NCI-H2029 treated with DMSO at 0.1 percent for 48 hours (cell line): ENCODE measurements at places on chromosomes 1 and 21.

DNA sequence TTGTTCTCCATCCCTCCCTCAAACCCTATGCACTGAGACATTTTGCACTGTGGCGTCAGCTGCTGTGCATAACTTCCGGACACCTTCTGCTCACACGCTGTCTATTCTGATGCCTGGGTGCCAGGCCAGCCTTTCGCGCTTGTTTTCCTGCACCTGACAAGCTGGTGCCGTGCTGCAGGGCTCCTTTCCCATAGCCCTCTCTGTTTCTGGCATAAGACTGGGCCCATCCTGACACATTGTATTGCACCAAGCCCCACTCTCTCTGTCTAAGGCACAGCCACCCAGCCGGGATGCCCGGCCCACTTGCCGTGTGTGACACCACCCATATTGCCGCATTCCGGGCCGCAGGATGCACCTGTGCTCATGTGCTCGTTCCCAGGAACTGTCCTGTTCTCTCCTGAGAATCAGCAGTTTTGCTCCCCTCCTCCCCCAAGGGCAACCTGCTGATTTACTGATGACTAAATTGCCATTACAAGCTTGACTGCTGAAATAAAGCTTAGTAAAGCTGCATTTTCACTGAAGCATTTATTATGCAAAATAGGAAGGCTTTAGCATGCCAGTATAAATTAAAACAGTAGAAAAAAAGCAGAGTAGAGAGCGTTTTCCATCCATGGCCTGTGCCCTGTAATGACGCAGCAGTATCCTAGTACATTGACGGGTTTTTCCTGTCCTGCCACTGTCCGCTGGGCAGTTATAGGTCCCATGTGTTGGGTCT is 88.0 kb downstream of the CD247 start:
- no peak for DNase-seq

GRCh38 chr1:99965646-99966375 is 4.0 kb upstream of the SLC35A3 start:
- peak; percentile 44 for DNase-seq

DNA sequence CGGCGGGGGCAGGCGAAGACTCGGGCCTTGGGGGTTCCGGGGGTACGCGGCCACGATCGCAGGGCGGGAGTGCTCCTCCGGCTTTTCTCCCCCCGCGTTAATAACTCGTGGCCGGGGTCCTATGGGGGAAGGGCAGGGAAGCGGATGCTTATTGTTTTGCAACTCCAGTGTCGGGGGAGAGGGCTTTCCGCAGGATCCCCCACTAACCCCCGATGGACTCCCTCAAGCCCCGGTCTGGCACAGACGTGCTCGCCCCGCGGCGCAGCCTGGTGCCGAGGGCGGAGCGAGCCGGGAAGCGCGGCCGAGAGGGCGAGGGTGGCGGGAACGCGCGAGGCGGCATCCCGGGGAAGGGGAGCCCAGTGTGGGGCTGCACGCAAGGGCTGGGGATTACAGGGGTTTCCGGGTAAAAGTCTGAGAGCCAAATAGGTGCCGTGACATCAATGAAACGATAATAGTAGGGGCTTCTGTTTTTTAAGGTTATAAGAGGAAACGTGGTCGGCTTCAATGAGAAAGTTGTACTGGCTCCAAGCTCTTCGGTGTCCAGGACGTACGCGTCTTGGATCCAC is 772 bp downstream of the UCK2 start:
- no peak for DNase-seq

DNA sequence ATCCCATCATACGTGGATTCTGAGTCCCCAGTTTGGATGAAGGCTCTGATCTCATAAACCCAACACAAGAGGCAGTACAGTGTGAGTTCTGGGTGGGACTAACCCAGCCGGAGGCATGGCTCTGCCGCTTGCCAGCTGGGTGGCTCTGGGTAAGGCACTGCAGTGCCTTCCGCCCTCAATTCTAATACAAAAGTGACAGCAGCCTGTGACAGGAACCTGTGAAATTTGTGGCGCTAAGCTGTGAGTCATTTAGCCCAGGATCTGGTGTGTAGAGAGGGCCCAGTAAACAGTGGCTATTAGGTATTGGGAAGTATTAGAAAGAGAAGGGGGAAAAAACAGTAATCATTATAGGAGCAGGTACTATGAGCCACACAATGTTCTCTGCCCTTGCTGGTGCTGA is 23.3 kb downstream of the HSPG2 start:
- DNase-seq = no peak

DNA sequence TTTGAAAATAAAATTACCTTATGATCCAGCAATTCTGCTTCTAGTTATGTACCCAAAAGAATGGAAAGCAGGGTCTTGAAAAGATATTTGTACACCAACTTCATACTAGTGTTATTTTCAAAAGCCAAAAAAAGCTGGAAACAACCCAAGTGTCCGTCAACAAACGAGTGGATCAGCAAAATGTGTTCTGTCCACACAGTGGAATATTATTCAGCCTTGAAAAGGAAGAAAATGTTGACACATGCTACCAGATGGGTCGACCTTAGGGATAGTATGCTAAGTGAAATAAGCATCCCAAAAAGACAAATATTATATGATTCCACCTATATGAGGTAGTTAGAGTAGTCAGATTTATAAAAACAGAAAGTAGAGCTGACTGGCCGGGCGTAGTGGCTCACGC is 65.3 kb downstream of the KAZN start:
- no peak for DNase-seq

DNA sequence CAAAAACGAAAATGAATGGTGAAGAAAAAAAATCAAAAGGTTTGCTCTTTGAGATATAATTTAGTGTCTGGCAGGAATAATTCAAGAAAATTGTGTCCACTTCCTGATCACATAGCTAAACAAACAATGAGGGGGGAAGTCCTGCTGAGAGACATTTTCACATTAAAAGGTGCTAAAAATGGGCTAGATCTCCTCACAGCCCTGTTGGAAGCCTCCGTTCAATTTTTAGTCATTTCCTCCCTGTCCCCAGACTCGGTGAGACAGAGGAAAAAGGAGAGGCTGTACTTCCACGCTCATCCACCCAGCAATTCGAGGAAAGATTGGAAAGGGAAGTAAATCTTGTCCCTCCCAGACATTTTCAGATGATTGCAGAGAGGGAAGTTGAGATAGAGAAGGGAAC is 103.7 kb downstream of the BARHL2 start:
- DNase-seq = no peak

GRCh38 chr1:179793281-179793680 is 50.2 kb downstream of the FAM163A start:
- no peak for DNase-seq

- no peak for DNase-seq
Measured at GRCh38 chr1:202965422-202965821, 1.6 kb downstream of the CYB5R1 start.

GRCh38 chr1:168084396-168085231 is 52.1 kb downstream of the GPR161 start:
- DNase-seq = no peak
